Vagina (tissue), 2 donors: ENCODE measurements at places on chromosomes 4 and X. TPM values are rescaled to one million over a fixed set of nuclear protein-coding genes. Genes with fewer than 3 reads are reported as not detected.

- DNase-seq: no peak
Observed at GRCh38 chr4:68256284-68256683, 10.8 kb upstream of the TMPRSS11B start.

GRCh38 chrX:108306086-108306485 is 132.1 kb downstream of the COL4A6 start:
- DNase-seq: no peak

- DNase-seq: no peak
Observed at GRCh38 chrX:131789664-131790063, 233.4 kb upstream of the STK26 start.

- DNase-seq: no peak
Observed at GRCh38 chrX:357693-358471, 28.8 kb downstream of the PPP2R3B start.

The MMRN1 gene
- 96.3 TPM for total RNA-seq

GRCh38 chr4:182205306-182205705 is 37.9 kb upstream of the TENM3 start:
- DNase-seq: no peak
